ENCODE measurements at places on chromosomes 2 and 18.

- no peak for DNase-seq
Measured at GRCh38 chr18:68314403-68314802, 400.5 kb downstream of the TMX3 start.

DNA sequence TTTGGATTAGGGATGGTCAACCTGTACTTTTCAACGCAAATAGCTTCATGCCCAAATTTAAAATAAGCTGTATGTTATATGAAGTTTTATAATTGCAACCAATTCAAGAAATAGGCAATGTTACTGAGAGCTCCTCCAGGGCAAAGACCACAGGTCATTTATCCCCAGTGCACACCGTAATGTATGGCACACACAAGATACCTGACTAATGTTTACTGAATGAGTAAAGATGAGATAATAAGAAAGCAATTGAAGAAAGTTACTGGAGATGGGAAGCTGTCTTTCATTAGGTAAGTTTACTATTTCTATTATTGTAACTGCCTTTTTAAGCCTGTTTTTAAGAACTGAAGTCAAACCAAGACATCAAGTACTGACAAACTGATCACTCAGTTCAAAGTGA lies 184.5 kb upstream of the VRK2 start:
- no peak for DNase-seq

DNA sequence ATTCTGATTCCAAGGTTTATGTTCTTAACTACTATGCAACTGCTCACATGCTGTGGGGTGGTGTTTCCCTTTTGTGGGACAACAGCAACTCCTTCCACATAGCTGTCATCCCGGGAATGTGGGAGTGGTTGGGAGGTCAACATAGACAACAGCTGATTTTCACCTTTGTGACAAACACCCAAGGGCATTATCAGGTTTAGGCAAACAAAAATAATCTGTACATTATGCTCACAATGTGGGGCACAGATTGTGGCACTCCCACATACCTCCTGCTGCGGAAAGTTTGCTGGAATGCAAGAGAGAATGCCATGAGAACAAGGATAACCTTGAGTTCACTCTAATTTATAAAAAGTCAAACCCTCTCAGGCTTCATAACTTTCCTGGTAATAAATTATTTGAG lies 582.6 kb downstream of the CNTNAP5 start:
- no peak for DNase-seq

GRCh38 chr2:46849721-46850556 lies 65.7 kb downstream of the MCFD2 start:
- DNase-seq: no peak

- no peak for DNase-seq
Measured at GRCh38 chr18:13320891-13321425, 102.4 kb downstream of the LDLRAD4 start.

- no peak for DNase-seq
Measured at GRCh38 chr18:43606795-43607194, 329.5 kb upstream of the SYT4 start.

DNA sequence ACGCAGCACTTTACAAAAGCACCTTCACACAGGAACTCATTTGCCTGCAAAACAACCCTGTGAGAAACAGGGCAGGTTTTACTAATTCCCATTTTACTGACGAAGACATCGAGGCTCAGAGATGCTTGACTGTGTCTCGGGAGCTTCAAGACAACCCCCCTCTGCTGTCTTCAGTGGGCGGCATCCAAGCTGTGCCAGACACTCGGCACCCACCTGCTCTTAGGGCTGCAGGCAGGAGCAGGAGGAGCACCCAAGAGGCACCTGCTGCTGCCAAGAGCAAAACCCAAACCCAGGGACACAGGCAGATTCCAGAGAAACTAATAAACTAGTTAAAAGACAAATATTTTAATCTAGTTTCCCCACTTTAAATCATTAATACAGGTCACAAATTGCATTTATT lies 67.9 kb downstream of the PPP4R1 start:
- no peak for DNase-seq

GRCh38 chr2:230178546-230179485 lies 41.0 kb downstream of the SP110 start:
- no peak for DNase-seq

GRCh38 chr2:7951490-7951889 lies 730.4 kb upstream of the ID2 start:
- no peak for DNase-seq

- DNase-seq: no peak
Measured at GRCh38 chr2:479490-480176, 191.7 kb upstream of the ALKAL2 start.

DNA sequence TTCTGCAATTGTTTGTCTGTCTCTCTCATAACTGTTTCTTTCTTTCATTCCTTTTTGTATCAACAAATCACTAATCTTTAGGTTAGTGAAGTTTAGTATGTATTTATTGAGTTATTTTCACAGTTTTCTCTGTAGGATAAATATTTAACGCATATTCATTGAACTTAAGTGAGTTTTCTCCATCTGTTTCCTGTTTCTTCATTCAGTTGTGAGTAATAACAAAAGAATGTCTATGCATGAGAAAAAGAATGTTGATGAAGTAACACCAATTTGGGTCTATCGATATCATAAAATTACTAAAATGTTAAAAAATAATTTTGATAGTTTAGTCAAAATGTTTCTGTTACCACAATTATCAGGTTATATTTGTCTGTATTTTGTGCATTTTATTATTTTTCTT lies 948.0 kb downstream of the DSC3 start:
- DNase-seq: no peak

- DNase-seq: no peak
Measured at GRCh38 chr2:121856360-121856759, 100.9 kb downstream of the TSN start.

DNA sequence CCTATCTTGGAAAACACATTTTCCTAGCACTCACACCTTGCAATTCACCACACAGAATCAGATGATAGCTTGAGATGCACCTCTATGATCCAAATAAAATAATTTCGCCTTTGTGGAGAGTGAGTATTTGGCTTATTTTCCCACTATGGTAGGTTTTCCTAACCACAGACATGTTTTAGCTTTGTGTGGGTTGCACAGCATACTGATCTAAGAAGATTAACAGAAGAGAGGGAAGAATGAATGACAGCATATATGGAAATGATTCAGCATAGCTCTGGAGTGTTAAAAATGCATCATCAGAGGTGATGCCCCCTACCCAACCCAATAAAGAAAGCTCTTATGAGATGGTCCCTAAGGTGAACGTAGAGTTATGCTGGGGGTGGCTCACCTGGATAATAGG lies 72.5 kb downstream of the GCA start:
- no peak for DNase-seq
